Suprapubic skin (tissue), 4 donors: ENCODE measurements at places on chromosomes 4 and X.

- no peak for DNase-seq
Measured at GRCh38 chr4:140989944-140990343, 143.3 kb downstream of the RNF150 start.

DNA sequence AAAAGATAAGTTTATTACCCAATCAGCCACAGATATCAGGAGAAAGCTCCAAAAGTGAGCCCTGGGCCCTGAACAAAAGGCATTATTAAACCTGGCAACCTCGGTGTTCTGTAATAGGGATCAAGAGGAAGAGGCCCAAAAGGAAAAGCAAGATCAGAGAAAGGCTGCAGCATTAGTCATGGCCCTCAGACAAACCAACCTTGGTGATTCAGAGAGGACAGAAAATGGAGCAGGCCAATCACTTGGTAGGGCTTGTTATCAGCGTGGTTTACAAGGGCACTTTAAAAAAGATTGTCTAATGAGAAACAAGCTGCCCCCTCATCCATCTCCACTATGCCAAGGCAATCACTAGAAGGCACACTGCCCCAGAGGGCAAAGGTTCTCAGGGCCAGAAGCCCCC is 75.7 kb downstream of the AGTR2 start:
- DNase-seq, result no peak

- DNase-seq, result no peak
Measured at GRCh38 chrX:16832301-16832700, 37.9 kb downstream of the RBBP7 start.

GRCh38 chrX:96729053-96729452 is 44.4 kb downstream of the DIAPH2 start:
- DNase-seq, result no peak

- no peak for DNase-seq
Measured at GRCh38 chrX:153694687-153695270, 7.1 kb downstream of the SLC6A8 start.

- DNase-seq, result no peak
Measured at GRCh38 chr4:178066338-178066941, 624.2 kb upstream of the AGA start.

GRCh38 chr4:15003401-15003890 is 1.2 kb downstream of the CPEB2 start:
- peak; percentile 82 for DNase-seq
